ENCODE measurements at places on chromosomes 2 and 18.

DNA sequence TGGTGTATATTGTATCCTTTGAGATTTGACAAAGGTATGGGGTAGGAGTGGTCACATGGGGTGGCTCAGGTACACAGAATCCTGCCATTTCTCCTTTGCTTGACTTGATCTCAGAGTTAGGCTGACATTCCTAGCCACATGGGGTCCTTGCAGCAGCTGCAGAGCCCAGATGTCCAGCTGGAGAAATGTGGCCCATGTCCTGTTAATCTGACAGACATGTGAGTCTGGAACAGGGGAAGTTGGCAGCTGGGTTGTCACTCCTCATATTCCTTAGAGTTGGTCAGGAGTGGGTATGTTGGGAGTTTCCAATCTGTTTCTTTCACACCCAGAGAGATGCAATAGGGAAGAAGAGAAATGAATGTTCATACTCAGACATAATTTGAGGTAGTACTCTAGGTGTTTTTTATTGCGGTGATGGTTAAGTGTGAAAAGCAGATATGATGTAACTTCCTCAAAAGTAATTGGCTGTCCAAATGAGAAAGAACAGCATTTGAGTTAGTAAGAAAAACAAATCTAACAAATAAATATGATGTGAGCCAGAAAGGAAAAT lies 402.6 kb upstream of the MEIS1 start:
- DNase-seq, result no peak

- DNase-seq, result no peak
Observed at GRCh38 chr2:95002498-95002897, 23.0 kb upstream of the MAL start.

DNA sequence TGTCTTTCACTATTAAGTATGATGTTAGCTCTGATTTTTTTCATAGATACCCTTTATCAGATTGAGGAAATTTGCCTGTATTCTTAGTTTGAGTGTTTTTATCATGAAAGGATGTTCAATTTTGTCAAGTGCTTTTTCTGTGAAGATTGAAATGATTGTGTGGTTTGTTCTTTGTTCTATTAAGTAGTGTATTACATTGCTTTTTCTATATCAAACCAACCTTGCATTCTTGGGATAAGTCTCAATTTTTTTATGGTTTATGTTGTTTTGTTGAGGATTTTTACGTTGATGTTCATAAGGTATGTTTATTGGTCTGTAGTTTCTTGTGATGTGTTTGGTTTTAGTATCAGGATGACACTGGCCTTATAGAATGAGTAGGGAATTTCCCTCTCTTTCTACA lies 19.1 kb downstream of the PDK1 start:
- no peak for DNase-seq

DNA sequence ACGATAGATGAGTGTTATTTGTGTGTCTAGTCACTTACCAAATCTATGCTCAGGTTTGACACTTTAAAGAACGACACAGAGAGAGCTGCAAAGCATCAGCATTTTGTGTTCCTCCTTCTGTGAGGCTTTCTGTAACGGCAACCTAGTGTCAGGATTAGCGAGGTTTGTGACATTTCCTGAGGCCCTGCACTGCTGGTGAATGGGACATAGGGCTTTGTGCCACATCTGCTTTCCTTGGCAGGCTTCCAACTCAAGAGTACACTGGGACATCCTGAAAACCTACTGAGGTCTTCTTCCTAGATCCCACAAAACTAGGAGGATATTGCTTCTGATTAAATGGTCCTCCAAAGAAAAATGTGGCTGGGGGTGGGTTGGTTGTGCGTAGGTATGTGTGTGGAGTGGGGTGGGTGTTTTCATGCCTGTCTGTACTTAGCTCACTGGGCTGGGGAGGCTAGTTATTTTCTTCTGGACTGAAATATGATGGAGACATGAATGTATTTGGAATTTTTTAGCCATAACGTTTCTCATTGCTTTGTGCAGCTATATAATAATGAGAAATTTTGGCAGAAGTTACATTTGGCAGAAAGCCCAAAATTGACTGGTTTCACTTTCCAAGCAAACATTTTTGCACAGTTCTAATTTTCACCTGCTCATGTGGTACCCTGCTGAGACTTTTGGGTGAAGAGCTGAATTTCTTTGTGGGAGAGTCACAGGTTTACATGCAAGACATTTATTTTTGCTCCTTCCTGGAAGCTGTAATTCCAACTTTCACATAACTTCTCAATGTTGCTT lies 308.4 kb downstream of the XIRP2 start:
- no peak for DNase-seq

DNA sequence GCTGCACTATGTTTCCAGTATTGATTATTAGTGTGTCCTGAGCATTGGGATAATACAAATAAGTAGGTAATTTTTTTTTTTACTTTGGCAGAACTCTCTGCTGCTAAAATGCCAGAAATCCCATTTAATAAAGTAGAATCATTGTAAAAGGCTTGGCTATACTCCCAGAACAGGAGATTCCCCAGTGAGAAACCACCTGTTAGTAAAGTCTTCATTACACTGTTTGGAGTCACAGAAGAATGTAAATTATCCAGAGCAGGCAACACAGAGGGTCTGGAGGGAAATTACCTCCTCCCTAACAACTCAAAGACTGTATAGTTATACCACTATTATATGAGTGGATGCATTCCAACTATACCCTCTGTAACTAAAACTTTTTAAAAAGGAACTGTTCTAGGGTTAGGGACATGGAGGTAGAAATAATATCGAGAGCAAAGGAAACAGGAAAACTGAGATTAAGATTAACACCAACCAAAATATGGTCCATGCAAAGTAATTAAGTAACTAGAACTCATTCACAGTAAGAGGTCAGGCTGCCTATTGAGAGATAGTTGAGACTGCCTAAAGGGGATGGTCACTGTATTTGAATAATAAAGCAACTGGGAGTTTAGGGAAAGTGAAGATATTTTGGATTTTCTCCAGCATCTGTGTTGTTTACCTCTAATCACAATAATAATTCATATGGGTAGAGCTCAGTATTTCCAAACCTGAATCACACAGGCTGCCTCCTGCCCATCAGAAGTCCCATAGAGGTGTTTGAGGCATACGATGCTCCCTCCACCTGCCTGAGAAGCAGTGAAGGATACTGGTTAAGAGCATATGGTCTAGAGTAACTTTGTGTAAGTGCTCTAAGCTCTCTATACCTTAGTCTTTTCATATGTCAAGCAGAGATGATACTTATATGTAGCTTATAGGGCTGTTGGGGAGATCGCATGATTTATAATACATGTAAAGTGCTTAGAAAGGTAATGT lies 34.4 kb downstream of the MAP2 start:
- DNase-seq, result no peak

GRCh38 chr2:122815120-122815519 lies 1059.7 kb downstream of the TSN start:
- no peak for DNase-seq

GRCh38 chr2:133438848-133439564 lies 129.3 kb downstream of the NCKAP5 start:
- DNase-seq, result no peak

DNA sequence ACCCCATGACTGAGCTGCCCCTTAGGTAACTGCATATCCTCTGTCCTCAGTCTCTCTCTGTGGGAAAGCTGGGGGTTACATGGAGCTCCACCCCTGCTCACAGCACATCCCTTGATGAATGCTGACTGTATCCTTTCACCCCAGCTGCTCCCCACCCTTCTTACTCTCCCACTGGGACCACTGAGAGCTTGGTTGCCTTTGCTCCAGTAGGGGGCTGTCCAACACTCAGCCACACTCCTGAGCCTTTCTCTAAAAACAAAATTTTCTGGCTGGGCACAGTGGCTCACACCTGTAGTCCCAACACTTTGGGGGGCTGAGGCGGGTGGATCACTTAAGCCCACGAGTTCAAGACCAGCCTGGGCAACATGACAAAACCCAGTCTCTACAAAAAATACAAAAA lies 89.2 kb upstream of the MSH2 start:
- no peak for DNase-seq

DNA sequence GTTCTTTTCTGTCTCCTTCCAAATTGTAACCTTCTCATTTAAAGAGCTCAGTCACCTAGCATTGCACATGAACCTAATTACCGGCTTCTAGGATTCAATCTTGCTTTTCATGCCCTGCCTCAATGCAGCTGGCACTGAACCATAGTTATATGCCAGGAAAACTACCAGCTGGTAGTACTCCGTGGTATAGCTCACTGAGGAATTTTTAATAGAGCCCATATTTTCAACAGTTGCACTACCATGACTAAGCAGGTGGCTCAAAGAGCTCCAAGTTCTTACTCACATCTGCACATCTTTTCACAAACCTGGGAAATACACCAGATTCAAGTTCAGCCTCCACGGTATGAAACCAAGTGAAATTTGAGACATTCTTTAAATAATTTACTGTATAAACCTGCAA lies 363.5 kb downstream of the GRB14 start:
- no peak for DNase-seq
